Upper lobe of left lung (tissue), 6 donors: ENCODE measurements at places on chromosomes 2 and 18. TPM values are rescaled to one million over a fixed set of nuclear protein-coding genes. Genes with fewer than 3 reads are reported as not detected.

GRCh38 chr2:194252127-194252526 is 1404.9 kb upstream of the SLC39A10 start:
- no peak for DNase-seq

DNA sequence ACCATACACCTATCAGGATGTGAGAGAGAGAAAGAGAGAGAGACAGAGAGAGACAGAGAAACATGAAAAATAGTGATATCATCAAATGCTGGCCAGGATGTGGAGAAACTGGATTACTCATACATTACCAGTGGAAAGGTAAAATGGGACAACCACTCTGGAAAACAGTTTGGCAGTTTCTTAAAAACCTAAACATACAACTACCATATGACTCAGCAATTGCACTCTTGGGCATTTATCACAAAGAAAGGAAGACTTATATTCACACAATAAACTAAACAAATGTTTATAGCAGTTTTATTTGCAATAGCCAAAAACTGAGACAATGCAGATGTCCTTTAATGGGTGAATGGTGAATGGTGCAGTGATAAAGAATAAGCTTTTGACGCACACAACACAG is 29.1 kb downstream of the SLC4A3 start:
- DNase-seq, result no peak

DNA sequence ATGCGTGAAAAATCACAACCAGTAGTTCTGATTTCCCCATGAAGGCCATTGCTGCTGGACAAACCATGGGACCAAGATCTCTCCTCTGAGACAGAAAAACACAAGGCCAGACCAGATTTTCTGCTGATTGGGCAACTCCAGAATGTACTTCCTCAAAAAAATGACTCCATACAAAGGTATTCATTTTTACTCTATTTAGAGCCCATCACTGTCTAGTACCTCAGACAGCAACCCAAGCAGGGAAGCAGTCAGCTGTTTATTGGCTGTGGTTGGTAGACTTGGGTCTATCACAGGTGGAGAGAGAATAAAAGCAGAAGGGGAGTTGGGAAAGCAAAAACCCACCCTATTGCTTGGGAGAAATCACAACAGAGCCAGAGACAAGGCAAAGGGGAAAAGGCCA is 219.9 kb downstream of the PIK3C3 start:
- no peak for DNase-seq

DNA sequence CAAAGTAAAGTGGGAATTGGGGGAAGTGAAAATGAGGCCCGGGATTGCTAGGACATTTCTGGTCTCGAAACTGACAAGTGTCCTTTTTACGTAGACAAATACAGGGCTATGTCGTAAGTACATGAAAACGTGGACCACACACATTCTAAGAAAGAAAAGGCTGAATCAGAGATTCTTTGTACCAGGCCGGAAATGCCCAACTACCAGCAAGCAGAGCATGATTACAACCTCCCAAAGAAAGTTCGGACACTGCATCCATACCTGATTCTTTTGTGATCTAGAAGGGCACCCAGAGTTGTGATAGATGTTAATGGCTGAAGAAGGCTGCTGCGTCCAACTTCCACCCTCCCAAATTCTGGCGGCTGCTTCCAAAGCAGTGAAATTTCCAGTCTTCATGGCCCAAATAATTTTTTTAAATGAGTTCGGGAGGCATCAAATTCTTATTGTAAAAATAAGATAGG is 1.7 kb downstream of the RBMS1 start:
- no peak for DNase-seq

The NAT8 gene
- not detected for total RNA-seq

The PROKR1 gene
- total RNA-seq, result not detected

DNA sequence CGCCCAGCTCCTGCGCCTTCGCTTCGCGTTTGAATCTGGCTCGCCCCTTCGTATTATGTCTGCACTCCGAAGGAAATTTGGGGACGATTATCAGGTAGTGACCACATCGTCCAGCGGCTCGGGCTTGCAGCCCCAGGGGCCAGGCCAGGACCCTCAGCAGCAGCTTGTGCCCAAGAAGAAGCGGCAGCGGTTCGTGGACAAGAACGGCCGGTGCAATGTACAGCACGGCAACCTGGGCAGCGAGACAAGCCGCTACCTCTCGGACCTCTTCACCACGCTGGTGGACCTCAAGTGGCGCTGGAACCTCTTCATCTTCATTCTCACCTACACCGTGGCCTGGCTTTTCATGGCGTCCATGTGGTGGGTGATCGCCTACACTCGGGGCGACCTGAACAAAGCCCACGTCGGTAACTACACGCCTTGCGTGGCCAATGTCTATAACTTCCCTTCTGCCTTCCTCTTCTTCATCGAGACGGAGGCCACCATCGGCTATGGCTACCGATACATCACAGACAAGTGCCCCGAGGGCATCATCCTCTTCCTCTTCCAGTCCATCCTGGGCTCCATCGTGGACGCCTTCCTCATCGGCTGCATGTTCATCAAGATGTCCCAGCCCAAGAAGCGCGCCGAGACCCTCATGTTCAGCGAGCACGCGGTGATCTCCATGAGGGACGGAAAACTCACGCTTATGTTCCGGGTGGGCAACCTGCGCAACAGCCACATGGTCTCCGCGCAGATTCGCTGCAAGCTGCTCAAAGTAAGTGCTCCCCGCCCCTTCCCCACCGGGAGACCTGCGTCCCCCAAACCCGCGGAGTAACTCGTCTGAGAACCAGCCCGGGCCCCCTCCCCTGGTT is 453 bp downstream of the KCNJ3 start:
- DNase-seq, result no peak

GRCh38 chr2:217797661-217798069 is 205.1 kb downstream of the TNS1 start:
- DNase-seq, result peak; percentile 61

GRCh38 chr2:123211181-123211580 is 813.9 kb upstream of the CNTNAP5 start:
- DNase-seq, result no peak

- DNase-seq, result no peak
Observed at GRCh38 chr18:41553716-41554115, 401.3 kb upstream of the PIK3C3 start.

GRCh38 chr2:102826904-102827303 is 65.1 kb downstream of the TMEM182 start:
- DNase-seq, result no peak

The SCYGR7 gene
- total RNA-seq, result not detected

GRCh38 chr18:58529714-58530354 is 99.1 kb downstream of the ALPK2 start:
- DNase-seq, result peak; percentile 56

GRCh38 chr2:218406209-218406948 is 6.7 kb downstream of the CTDSP1 start:
- DNase-seq, result peak; percentile 98

The NYAP2 gene
- total RNA-seq, result 3.1 TPM

DNA sequence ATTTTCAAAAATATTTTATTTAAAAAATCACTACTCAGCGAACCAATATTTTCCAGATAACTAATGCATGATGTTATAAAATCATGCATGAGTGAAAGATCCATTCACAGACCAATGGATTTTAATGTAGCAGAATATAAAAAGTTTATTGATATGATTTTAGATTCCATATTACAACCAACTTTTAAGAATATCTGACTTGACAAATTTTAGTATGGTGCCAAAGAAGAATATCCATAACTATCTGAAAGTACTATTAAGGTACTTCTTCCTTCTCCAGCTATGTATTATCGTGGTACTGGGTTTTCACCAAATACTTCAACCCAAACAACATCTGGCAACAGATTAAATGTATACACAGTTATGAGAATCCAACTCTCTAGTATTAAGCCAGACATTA is 99.9 kb upstream of the NOSTRIN start:
- DNase-seq, result no peak
